NCI-H2029 treated with DMSO at 0.1 percent for 48 hours (cell line): ENCODE measurements at places on chromosomes 7 and 10.

DNA sequence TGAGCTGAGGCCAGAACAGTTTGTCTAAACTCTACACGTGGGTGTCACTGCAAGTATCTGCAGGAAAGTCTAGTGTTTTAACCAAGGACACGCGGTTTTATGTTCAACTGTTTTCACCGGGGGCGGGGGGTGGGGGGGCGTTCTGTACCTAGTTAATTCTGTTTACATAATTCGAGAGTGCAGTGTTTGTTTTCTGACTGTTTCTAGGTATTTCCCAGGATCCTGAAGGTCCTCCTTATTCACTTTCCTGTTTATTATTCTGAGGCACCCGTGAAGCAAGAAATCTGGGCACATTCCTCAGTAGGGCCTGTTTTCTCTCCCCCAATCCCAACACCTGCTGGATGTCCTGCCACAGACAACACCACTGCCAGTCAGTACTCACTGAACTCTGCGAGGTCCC is 7.6 kb downstream of the LOXL4 start:
- DNase-seq = no peak

- DNase-seq = no peak
Observed at GRCh38 chr7:117008118-117008885, 55.0 kb downstream of the ST7 start.

- DNase-seq = peak; percentile 52
Observed at GRCh38 chr7:143408686-143409561, at the start of gene EPHA1. EPHA1 (minus strand) TSS chr7:143408856; CDS start chr7:143408805, 51 bp downstream.

DNA sequence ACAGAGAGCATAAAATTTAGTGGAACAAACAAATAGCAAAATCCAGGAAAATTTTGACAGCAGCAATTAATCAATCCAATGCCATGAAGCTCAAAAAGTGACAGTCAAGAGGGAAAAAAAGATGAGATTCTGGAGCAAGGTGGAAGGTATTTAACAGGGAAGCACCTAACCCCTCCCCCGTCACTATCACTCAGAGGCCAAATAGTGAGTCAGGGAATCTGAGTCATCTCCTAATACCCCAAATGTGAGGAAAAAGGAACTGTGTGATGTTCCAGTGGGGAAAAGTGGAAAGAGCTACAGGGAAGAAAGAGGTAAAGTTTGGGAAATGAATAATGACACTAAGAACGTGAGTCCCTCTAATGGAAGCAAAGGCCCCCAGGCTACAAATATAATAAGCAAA is 113.2 kb upstream of the PHF14 start:
- DNase-seq = no peak

- no peak for DNase-seq
Observed at GRCh38 chr7:14209896-14210484, 220.5 kb upstream of the ETV1 start.

GRCh38 chr7:117114272-117114671 is 161.0 kb downstream of the ST7 start:
- no peak for DNase-seq

DNA sequence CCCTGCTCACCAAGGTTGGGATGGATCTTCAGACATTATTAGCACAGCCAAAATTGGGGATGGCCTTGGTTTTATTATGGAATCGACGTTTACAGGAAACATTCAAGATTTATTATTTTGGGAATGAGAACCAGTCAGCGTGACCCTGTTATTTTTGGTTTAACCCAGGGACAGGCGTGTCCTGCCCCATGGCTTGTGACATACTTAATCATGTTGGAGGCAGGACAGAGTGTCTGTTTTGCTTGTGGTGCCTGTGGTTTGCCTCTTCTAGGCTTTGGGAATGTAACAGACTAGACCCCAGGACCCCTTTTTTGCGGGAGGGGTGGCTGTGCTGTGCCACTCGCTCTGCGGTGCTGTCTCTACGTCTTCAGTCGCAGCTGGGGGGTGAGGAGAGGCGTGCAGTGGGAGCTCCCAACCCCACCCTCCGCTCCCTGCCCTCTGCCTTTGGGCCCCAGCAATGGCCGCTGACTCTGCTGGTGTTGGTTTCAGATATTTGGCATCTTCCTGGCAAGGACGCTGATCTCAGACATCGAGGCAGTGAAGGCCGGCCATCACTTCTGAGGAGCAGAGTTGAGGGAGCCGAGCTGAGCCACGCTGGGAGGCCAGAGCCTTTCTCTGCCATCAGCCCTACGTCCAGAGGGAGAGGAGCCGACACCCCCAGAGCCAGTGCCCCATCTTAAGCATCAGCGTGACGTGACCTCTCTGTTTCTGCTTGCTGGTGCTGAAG is 20.1 kb upstream of the SH2D4B start:
- no peak for DNase-seq
